OCI-M1 (cell line): ENCODE measurements at places on chromosomes 7 and 10.

DNA sequence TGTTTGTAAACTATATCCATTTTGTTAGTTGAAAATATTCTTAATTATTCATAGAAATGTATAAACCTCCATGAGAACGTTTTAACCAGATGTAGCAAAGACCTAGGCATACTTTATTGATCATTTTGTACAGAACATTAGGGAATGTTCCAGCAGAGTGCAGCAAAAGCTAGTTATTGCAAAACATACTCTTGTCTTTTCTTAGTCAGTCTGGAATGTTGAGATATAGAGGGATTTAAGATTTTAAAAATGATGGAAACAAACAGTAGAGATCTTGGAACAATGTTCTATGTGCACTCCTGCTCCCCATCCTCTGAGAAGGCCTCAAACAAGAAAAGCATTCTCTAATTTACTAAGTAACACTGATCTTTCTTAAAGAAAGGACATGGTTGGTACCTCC is 292.1 kb downstream of the BBS9 start:
- DNase-seq: no peak

GRCh38 chr10:27192284-27192683 is 37.1 kb downstream of the MASTL start:
- peak; percentile 33 for DNase-seq

- DNase-seq: no peak
Observed at GRCh38 chr7:105916603-105917002, 40.2 kb upstream of the ATXN7L1 start.

DNA sequence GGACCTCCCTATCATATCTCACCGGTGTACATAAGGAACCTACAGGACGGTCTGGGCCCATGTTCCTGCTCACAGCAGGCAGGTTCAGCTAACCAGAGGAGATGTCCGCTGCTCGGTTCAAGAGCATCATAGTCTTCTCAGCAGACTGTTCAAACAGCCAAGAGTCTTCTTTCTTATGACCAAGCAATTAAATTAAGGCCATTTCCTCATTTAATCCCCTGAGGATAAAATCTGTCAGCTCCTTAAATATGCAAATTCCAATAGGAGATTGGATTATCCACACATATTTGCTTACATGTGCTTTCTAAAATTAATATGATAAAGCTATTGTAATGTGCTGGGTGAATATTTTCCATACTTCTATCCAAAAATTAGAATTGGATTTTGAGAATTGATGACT is 59.7 kb downstream of the LMBR1 start:
- no peak for DNase-seq

- no peak for DNase-seq
Observed at GRCh38 chr10:114166043-114166442, 8.0 kb downstream of the CCDC186 start.

DNA sequence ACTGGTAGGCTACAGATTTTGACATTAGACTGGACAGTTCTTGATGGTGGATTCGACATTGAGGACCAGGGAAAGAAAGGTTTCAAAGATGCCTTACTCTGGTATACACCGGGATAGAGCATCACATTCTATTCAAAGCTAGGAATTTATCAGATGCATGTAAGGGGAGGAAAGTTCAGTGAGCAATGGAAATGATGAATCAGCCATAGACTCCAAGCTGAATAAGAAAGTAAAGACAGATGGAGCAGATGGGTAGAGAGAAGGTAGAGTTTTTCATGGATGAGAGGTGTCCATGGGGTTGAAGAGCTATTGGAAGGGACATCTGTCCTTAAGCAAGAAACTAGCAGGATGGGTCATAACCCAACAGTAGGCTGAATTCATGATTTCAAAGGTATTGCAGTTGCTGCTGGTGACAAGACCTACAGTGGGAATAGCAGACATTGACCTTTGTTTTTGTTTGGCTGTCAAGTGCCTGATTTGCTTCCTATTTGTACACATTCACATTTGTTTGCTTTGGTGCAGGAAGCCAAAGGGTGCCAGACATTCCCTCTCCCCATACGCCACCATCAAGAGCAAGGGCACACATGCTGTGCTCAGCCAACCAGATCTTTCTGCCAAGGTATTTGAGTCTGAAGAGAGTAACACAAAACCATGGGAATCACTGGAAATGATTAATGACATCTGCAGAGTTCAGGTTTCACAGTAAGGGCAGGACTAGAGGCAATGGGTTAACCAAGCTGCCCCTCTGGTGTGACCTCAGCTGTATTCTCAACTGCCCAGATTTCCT is 8.6 kb upstream of the CACUL1 start:
- DNase-seq: no peak
